ENCODE measurements at places on chromosomes 2 and 18.

DNA sequence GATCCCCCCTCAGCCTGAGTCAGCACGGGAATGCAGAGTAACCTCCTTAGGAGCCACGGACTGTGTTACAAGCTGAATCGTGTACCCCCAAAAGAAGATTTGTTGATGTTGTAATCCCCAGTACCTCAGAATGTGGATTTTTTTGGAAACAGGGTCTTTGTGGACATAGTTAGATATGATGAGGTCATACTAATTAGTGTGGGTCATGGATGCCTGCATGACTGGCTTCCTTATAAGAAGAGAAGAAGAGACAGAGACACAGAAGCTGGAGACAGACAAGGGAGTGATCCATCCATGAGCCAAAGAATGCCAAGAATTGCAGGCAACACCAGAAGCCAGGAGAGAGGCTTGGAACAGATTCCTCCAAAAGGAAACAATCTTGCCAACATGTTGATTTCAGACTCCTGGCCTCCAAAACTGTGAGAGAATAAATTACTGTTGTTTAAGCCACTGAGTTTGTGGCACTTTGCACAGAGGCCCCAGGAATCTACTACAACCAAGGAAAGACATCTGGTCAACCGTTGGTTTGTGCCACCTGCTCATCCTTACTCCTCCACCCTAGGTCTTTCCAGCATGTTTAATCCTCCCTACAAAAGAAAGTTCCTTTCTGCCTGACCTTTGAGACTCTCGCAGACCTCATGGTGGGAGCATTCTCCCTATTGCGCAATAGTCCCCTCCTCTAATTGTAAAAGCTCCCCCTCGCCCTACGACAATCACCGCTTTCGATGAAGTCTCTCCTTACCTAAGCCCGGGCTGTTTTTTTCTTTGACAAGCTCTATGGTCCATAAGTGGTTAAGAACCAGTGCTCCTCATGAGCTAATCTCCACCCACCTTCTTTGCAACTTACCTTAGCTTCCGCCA lies 91.6 kb downstream of the DNER start:
- DNase-seq = no peak

- no peak for DNase-seq
These were observed 314.3 kb upstream of the POU3F3 start for GRCh38 chr2:104539649-104540048.

GRCh38 chr2:1632510-1632909 lies 111.8 kb downstream of the PXDN start:
- DNase-seq = no peak

GRCh38 chr2:178718283-178718682 lies 88.9 kb downstream of the TTN start:
- DNase-seq = no peak

DNA sequence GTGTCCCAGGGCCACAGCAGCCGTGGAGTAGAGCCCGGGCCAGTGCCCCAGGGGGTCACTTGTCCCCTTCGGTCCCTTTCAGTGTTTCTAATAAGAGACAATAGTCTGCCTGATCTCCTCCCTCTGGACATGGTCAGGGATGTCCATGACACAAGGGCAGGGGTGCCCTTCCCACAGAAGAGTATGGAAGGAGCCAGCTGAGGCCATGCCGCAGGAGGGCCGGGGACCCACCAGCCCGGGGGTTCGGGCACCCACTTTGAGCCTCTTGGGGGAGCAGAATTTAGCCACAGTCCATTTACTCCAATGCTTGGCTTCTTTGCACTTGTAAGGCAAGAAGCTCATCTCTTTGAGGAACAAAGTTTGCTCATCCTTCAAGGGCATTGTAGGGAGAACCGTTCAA lies 88.7 kb upstream of the ATG16L1 start:
- no peak for DNase-seq

DNA sequence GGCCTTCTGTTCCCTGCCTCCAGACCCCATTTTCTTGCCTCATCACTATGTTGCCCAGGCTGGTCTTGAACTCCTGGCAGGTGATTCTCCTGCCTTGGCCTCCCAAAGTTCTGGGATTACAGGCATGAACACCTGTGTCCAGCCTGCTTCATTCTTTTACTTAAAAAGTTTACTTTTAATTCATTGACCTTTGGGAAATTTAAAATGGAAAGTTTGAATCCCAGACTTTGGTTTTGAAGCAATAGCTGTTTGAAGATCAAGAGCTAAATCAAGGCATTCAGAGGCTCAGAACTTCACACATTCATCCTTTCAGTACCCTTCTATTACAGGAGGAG lies 79.3 kb upstream of the SESTD1 start:
- DNase-seq = no peak

GRCh38 chr2:38709567-38710194 lies 41.5 kb downstream of the SRSF7 start:
- DNase-seq = no peak

GRCh38 chr2:198916548-198917080 lies 541.1 kb downstream of the SATB2 start:
- no peak for DNase-seq

DNA sequence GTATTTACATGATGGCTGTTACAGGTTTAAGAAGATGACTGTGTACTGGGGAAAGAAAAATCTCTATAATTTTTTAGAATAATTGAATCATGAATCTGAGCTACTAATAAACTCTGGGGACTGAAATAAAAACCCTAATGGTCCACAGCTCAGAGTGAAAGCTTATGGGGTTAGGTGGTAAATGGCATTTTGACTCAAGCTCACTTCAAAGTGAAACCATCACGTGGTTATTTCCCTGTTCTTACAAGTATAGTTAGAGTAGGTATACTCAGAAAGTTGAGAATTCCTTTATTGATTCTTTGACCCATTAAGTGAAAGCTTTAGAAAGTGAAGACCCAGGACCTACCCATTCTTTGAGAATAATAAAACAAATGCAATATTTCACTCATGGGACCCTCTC lies 626.2 kb upstream of the SETBP1 start:
- no peak for DNase-seq

DNA sequence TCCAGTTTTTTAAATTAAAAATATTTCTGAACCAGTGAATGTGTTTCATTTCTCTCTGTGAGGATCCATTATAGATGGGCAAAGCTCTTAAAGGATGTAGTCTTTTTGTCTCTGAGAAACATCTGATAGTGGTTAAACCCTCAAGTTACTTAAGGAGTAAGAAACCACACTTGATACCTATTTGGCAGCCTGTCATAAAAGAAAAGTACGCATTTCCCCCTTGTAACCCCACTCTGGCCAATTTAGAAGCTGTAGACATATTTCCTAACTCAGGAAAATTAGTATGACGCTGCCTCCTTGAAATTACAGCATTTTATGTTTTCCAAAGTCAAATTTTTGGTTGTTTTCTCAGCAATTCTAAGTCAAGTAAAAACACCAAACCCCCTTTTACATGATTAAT lies 2.0 kb downstream of the STAT4 start:
- no peak for DNase-seq

GRCh38 chr18:13454363-13455150 lies 236.0 kb downstream of the LDLRAD4 start:
- DNase-seq = no peak

- no peak for DNase-seq
These were observed 9.9 kb downstream of the IMPA2 start for GRCh38 chr18:11991021-11991795.

- DNase-seq = no peak
These were observed 1612.6 kb upstream of the CELF4 start for GRCh38 chr18:39178166-39178565.

DNA sequence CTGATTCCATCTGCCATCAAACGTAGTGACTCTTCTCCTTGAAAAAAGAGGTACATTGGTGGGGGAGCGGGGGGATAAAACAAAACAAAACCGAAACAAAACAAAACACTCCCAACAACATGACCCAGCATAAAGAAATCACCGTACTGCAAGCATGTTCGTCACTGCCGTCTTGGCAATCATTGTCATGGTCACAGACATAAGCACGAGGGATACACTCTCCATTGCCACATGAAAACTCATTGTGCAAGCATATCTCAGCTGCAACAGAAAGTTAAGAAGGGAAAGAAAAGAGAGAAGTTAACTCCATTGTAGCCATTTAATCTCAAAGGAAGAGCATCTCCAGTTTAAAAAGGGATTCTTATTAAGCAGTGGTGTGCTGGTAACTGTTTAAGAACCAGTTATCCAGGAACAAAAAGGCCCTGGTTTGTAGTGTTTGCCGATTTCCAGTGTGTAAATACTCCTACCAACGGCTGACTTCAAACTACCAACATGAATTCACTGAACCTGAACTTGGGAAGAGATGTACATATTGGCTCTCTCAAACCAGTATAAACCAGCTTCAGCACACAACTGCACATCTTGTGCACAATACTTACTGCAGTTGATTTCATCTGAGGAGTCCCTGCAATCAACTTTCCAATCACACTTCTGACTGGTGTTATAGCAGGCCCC lies 68.2 kb downstream of the LRP2 start:
- no peak for DNase-seq

DNA sequence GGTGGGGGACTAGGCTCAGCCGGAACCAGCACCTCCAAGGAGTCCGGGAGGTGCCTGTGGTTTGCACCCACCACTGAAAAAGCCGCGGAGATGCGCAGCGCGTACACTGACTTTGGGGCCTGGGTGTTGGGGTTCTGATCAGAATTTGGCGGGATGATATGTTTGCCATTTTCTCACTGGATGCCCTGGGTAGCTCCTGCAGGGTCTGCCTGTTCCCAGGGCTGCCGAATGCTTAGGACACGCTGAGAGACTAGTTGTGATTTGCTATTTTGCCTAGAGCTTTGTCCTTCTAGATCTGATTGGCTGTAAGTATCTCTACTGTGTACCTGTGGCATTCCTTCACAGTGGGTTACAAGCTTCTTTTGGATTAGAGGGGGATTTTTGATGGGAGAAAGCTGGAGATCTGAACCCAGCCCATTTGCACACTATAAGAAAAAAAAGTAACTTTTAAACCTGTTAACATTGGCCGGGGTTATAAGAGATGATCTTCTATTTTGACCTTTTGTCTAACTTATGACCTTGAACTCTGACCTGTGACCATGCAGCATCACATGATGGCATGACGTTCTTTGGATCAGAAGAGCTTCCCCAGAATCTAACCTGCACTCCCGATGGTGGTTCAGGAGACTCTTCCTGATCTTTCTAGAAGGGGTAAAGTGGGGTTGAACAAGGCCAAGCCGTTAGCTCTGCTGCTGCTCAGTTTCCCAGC lies 1.6 kb downstream of the KCNE4 start:
- no peak for DNase-seq

- no peak for DNase-seq
These were observed 328 bp downstream of the EGR4 start for GRCh38 chr2:73292906-73293533.

DNA sequence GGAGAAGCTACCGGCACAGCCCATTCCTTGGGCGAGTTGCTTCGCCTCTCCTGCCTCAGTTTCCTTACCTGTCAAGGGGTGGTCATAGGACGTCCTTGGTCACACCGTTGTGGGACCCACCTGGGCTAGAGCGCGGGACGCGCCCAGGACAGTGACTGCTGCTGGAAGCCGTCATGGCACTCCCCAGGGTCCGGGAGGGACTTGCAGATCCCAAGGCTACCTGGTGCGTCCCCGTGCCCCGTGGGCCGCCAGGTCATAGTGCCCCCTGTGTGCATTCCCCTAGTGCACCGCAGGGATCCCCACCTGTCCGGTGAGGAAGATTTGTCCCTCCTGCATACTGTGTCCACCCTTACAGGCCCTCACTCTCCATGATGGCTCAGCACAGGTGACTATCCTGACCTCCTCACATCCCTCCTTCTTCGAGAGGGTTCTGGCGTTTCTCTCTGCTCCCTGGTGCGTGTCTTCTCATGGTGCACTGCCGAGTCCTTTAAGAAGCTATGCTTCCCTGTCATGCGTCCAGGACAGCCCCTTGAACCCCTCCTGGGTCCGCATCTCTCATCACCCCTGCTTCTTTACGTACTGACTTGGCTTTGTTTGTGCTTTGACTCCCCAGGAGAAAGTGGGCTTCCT lies 886 bp upstream of the STK25 start:
- DNase-seq = no peak

DNA sequence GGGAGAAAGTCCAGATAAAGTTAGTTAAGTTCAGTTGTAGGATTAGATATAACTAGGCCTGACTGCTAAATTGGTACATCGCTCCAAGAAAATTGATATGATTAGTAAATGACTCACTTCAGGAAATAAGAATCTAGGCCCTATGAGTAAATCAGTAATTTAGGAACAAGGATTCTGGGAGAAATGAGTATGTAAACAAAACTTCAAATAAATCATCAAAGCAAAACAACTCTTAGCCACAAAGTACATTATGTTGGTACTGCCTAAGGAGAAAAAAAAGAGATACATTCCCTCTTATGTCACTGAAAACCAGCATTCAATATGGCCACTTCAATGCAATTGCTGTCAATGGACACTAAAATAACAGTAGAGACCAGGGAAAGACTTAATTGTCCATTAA lies 529.1 kb downstream of the ZNF804A start:
- DNase-seq = no peak

DNA sequence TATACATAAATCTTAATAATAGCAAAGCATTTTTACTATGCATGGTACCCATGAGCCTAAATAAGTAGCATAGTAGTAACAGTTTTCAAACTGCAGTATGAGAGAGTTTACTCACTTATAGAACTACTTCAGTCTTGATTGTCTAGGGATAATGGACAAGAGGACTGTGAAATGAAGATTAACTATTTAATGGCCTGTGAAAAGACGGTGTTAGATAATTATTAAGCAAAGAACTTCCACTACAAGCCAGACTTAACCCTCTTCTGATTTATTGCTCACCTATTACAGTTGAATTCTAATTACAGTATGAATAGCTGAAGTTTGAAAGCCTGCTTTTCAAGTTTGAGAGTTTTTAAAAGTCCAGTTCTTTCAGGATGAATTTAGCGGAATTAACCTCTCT lies 18.9 kb downstream of the PIK3C3 start:
- no peak for DNase-seq
